Stimulated activated CD8-positive, alpha-beta memory T cell treated with anti-CD3 and anti-CD28 coated beads, Interleukin-4, amount 100 ng/mL, for 24 hours (primary cell): ENCODE measurements at places on chromosomes 2 and 18.

- DNase-seq: no peak
These were observed 54.7 kb upstream of the HAAO start for GRCh38 chr2:42846932-42847595.

DNA sequence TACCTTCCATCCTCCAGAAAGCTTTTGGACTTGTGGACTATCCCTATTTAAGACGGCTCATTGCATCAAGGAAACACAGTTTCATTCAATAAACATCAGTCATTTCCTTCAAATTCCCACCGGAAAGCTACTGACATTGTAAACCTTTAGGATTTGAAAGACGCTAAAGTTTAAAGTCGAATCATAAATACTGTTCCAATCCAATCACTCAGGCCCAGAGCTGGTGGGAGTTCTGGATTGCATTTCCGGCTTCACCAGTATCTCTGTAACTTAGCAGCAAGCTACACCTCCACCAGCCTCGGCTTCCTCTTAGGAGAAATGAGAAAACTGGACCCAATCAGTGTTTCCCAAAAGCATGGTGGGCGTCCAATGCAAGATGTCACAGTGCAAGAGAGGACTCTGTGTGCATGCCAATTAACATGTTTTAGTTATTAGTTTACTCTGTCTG is 1.6 kb downstream of the WDFY1 start:
- no peak for DNase-seq

- DNase-seq: no peak
These were observed 192.2 kb upstream of the PXDN start for GRCh38 chr2:1936427-1936980.

DNA sequence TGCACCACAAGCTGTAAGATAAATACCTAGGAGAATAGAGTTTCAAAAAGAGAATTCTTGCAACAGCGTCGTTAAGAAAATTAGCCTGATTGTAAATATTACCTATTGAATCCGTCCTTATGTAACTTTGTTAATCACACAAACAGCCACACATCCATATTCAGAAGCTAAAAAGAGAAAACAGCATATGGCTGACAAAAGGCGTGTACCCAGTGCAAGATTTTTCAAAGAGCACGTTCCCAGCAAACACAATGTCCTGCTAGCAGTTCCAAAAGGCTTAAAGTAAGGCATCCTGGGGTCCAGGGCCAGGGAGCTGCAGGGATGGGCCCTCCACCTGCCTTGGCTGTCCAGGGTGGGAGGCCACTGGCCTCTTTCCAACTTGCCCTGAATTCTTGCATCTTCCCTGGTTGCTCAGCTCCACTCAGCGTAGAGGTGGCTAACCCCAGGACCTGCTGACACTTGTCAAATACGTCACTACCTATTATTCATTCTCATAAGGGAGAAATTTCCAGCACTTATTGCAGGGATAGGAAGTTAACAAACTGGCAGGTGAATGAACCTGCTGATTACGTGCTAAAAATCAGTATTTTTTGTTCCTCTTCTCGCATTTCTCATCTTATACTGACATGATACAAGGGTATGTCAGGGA is 102.1 kb upstream of the NEDD4L start:
- no peak for DNase-seq

- no peak for DNase-seq
These were observed 236.4 kb downstream of the BCL11A start for GRCh38 chr2:60317034-60317386.

- no peak for DNase-seq
These were observed 729.6 kb upstream of the ZNF804A start for GRCh38 chr2:183868707-183869106.

GRCh38 chr2:239178954-239179353 is 221.9 kb downstream of the HDAC4 start:
- no peak for DNase-seq

- DNase-seq: no peak
These were observed 223.5 kb downstream of the PIK3C3 start for GRCh38 chr18:42178376-42179080.

DNA sequence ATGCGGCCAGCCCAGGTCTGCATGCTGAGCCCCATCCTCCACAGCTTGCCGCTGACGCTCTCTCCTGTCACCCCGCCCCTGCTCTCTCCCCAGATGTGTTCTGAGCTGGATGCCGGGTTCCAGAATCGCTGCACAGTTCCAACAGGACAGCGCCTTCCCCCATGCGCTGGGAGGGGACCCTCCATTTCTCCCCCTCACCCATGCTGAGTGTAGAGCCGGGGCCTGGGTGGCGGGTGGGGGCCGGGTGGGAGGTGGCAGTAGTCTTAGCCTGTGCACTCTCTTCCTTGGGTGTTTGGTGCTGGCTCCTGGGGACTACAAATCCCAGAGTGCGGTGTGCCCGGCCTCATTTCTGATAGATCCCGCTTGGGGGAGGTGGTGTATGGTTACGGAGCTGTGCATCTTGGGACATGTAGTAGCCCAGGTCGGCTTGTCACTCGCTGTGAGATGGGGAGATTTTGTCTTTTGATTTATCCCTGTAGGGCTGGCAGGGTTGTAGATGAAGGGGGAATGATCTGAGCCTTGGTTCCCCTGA is 6.8 kb downstream of the DNAJB2 start:
- no peak for DNase-seq

DNA sequence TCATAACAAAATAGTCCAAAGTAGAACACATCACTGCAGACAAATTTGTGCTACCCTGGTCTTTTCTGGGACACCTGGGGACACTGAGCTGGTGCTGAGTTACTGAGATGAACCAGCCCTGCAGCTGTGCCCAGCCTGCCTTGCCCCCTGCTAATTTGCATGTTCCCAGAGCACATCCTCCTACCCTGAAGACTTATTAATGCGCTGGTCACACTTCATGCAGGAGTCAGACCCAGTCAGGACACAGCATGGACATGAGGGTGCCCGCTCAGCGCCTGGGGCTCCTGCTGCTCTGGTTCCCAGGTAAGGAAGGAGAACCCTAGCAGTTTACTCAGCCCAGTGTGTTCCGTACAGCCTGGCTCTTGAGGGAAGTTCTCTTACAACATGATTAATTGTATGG is 1518.3 kb downstream of the RPIA start:
- no peak for DNase-seq

GRCh38 chr2:8529706-8530277 is 152.1 kb upstream of the ID2 start:
- no peak for DNase-seq

GRCh38 chr2:9347411-9347881 is 75.9 kb downstream of the ITGB1BP1 start:
- no peak for DNase-seq

DNA sequence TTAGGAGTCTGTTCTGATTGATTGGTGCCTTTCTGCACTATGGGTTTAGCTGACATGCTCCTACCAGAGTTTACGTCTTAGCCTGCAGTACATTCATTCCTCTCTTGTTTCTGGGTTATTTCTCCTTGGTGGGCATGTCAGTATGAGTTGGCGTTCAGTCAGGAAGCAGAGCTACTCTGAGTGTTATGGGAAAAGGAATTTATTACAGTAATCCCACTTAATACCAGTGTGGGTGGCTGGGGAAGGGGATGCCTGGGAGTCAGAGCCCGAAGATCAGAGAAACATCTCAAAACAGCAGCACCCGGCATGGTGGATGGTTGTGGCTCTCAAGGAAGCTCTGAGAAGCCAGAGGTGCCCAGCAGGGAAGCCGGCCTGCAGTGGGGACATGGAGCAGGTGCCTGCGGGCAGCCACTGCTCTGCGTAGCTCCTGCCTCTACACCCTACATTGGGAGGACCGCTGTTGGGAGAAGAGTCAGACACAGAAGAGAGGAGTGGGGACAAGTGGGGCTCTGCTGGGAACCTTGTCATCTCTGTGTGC is 48.9 kb downstream of the RAB31 start:
- no peak for DNase-seq

- no peak for DNase-seq
These were observed 42.1 kb upstream of the GALR1 start for GRCh38 chr18:77207540-77207939.

GRCh38 chr18:80232710-80233109 is 14.6 kb downstream of the PARD6G start:
- DNase-seq: no peak

- DNase-seq: no peak
These were observed 33.8 kb downstream of the LPIN2 start for GRCh38 chr18:2979129-2979528.

GRCh38 chr18:69838620-69839411 is 108.9 kb downstream of the CD226 start:
- DNase-seq: no peak

DNA sequence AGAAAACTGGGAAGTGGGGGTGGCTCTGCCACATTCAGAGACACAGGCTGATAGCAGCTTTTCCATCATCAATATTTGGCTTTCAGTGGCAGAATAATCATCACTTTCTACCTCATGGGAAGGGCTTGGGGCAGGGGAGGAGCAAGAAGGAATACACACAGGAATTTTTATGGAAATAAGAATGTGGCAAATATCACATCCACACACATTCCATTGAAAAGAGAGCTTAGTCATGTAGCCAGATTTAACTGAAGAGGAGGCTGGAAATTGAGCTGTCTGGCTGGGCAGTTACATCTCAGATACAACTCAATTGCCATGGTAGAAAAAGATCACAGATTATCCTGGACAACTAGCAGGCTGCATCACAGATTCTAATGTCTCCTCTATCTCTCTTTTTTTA is 1474.0 kb upstream of the ACVR2A start:
- DNase-seq: no peak

GRCh38 chr18:49368876-49369440 is 91.5 kb downstream of the DYM start:
- DNase-seq: no peak

- no peak for DNase-seq
These were observed 786.3 kb upstream of the FSHR start for GRCh38 chr2:49940626-49941025.

DNA sequence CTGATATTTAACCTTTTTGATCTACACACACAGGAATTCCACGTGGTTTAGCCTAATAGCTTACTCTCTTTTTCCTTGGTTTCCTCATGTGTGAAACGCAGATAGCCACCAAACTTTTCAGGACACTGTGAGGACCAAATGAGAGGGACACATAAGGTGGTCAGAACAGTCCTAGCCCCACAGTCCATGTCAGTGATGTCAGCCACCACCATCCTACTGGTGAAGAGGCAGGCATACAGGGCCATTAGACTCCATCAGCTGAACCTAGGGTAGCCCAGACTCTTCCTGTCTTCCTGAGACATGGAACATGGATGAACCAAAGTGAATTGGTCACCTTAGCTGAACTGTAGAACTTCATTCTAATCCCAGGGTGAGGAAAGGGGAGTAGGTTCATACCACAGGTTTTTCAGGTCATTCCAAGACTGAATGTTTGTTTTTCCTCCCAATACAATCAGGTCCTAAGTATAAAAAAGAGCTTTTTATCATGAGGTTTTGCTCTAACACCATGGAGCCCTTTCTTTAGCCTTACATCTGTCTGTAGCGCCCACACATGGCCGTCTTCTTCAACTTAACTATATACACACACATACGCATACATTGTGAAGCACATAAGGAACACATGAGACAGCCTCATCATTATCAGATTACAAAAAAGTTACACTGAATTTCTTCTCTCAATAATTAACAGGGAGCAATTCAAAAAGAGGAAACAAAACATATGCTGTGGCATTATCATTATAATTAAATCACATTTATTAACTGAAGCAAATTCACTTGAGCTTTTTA is 18.5 kb upstream of the NFE2L2 start:
- no peak for DNase-seq

DNA sequence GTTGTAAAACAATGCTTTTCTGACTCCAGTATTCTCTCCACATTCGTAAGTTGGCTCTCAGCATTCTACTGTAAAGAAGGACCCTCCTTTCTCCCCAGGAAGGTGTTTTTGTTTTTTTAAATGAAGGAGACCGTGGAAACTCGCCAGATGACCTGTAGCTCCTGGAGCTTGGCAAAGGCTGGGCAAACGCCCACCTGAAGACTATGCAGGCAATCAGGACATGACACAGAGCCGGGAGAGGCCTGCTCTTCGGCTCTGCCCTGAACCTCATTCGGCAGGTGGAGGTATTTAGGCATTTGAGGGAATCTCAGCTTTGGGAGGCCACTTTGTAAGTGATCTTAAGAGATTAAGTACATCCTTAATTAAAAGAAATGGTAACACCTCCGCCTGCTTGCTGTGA is 17.4 kb downstream of the CASP10 start:
- no peak for DNase-seq

DNA sequence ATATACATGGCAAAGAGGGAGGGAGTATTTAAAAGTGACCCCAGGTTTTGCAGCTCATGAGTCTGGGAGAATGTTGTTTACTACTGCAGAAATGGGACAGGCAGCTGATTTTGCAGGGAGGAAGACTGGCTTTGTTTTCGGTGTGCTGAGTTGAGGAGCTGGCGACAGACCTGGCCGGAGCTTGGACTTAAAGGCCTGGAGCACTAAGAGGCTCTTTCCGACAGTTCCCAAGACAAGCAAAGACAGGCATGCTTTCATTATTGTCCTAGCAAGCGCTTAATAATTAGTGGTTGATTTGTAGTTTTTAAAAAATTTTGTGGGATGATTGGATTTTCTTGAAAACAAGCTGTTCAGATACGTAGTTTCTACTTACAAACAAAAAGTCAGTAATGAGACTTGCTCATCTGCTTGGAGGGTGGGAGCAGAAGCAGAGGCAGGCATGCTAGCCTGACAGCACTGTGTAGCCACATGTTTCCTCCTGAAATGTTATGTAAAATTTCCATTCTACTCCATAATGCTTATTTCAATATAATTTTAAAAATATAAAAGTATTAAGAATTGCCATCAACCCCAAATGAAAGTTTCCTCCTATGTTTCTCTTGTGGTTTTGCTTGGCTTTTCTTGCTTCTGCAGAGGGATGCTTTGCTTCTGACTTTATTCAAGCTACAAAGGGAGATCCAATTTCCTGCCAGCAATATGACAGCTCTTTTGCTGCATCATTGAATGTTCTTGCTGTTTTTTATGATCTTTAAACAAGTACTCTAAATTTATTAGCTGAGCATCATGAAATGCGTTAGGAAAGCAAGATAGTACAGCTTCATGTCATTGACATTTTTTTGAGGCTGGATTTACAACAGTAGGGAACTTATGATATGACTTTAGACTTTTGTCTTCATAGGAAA is 75.8 kb downstream of the PHLPP1 start:
- no peak for DNase-seq

DNA sequence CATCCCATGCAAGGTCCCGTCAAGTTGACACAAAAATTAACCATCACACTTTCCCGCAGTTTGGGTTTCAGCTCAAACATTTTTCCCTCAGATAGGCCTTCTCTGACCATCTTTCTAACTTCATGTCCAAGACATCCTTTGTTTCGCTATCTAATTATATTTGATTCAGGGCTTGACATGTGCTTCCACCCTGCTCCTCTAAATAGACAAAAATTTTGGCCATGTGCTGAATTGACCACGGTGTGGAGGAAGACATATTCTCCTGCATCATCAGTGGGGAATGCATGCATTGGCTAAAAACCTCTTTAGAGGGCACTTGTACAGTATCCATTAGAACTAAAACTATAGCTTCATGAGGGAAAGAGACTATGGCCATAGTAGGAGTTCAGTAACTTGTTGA is 81.2 kb downstream of the PLCL1 start:
- no peak for DNase-seq

- DNase-seq: no peak
These were observed 311.5 kb upstream of the SYT4 start for GRCh38 chr18:43588838-43589237.
